ENCODE measurements at places on chromosomes 2 and 18.

GRCh38 chr2:184769023-184769422 lies 170.7 kb downstream of the ZNF804A start:
- no peak for DNase-seq

DNA sequence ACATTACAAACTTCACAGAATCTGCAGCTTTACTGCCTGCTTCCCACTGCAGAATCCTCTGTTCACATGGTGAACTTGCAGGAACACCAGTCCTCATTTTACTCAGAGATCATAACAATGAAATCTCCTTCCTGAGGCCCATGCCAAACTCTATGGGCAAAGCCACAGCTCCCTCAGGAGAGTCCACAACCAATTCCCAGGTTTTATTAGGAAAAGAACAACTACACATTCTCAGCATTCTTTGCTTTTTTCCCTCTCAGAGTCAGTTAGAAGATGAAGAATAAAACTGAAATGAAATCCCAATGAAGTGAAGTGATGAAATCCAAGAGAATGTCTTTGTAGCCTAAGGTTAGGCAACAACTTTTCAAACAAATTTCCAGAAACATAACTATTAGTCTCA lies 233.7 kb downstream of the DSEL start:
- no peak for DNase-seq

- DNase-seq = peak; percentile 68
These were observed 1.7 kb upstream of the FOSL2 start for GRCh38 chr2:28390746-28391563.

- DNase-seq = no peak
These were observed 10.1 kb upstream of the SULT1C4 start for GRCh38 chr2:108367561-108368175.

DNA sequence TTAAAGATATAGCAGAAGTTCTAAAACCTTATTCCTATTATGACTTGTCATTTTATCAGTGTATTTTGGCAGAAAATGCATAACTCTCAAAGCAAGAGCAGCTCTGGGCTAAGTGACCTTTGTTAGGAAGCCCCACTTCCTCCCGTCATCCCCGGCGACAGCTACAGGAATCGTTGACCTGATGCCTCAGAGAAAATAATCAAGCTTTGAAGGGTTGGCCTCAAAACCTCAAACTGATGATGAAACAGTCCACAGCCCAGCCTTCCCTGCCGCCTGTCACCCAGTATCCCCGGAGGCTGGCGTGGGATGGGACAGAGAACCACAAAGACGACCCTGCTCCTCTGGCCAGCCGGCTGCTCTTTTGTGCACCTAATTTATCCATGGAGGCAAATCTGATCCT lies 65.3 kb downstream of the KCNF1 start:
- DNase-seq = no peak

- no peak for DNase-seq
These were observed 14.0 kb upstream of the IMP4 start for GRCh38 chr2:130328710-130329109.
